ENCODE measurements at places on chromosomes 3 and 15. TPM values are rescaled to one million over a fixed set of nuclear protein-coding genes. Genes with fewer than 3 reads are reported as not detected.

- DNase-seq, result no peak
Measured at GRCh38 chr3:61847784-61848462, 286.6 kb downstream of the PTPRG start.

- no peak for DNase-seq
Measured at GRCh38 chr3:134302674-134303073, 52.0 kb upstream of the RYK start.

GRCh38 chr3:114597012-114597411 is 303.2 kb downstream of the TIGIT start:
- no peak for DNase-seq

- DNase-seq, result no peak
Measured at GRCh38 chr3:4580346-4581123, 87.4 kb downstream of the ITPR1 start.

- no peak for DNase-seq
Measured at GRCh38 chr15:26889298-26889898, 22.5 kb downstream of the GABRA5 start.

DNA sequence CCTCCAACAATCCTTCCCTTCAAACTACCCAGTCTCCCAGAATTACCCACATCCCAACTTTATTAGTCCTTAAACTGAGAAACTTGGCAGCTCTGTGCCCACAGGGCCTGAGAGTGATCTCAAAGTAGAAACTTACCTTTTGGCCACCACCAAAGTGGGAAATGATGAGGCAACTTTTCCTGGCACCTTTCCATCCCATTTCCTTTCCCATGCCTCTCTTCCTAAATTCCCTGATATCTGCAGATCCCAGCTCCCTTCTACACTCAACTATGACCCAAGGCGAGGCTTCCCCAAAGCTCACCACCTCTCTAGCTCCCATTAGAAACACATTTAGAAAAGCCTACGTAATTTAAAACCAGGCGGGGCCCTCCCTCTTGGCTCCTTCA is 271.9 kb downstream of the FOXP1 start:
- no peak for DNase-seq

- no peak for DNase-seq
Measured at GRCh38 chr15:73885954-73886700, 12.8 kb downstream of the TBC1D21 start.

DNA sequence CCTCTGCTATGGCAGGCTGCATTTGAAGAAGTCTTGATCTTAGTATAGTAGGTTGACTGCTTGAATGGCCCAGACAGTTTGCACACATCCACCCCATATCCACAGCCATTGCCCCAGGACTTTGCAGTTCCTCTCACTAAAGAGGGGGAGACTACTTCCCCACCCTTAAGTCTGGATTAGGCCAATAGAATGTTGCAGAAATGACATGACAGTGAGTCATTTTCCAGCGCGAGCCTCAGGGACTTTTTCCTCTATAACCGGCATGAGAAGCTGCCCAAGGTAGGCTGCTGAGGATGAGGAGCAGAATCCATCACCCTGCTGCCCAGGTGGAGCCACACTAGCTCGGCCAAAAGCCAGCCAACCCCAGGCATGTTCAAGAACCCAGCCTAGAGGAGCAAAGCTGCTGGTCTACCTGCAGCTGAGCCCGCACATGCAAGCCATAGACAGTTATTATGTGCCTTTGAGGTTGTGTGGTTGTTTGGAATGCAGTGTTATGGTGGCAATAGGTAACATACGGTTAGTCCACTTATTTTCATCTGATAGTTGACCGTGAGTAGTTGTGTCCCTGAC is 113.9 kb downstream of the TLE3 start:
- DNase-seq, result no peak

Gene PGBD4
- polyA plus RNA-seq, result 2.4 TPM

Gene RAMAC
- 42.9 TPM for polyA plus RNA-seq

Gene HHLA2
- polyA plus RNA-seq, result 26.6 TPM

Gene TRH
- 0.44 TPM for polyA plus RNA-seq

Measured in renal cortex interstitium (tissue), 15 donors.